ENCODE measurements at places on chromosomes 2 and 18.

DNA sequence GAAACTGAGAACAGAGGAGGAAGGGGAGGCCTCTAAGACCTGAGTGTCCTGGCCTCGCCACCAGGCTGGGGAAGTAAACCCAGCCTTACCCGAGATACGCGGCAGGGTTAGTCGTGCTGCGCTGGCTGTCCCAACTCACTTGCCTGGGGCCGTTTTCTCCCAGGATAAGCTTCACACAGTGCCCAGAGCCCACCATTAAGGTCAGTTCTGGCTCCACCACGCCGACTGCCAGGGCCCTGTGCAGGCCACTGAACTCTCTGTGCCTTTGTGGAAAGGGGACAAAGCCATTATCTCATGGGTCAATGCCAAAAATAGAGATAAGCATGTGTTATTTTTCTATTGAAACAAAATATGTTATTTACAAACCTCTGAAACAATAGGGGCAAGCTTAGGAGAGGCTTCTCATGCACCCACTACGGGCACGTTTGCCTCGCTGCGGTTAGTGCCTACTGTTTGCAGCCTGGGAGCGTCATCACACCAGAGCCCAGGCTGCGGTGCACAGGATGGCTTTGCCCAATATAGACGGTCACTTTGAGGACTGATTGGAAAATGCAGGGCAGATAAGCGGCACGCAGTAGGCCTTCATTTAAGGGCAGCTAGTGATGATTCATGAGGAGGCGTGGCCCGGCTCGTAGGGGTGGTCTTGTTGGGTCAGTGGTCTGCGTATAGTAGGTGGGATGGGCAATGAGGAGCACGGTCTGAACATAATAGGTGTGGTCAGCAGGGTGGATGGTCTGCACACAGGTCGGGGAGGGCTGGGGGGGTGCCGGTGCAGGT, 242.1 kb downstream of the GLI2 start:
- DNase-seq: no peak

DNA sequence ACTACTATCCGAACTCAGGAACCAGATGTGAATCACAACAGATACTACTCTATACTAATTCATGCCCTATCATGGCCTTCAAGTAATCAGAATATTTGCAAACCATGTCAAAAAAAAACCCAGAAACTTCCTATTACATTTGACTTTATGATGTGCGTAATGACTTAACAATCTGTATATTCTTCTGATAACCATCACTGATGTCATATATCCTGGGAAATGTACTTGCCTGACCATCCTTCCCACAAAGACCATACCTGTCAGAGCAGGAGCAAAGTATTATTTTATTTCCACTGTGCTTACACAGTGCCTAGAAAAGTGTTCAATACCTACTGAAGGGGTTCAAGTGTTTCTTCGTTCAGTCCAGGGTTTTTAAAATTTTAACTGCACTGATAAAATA, 27.5 kb downstream of the PPP4R1 start:
- DNase-seq: no peak

DNA sequence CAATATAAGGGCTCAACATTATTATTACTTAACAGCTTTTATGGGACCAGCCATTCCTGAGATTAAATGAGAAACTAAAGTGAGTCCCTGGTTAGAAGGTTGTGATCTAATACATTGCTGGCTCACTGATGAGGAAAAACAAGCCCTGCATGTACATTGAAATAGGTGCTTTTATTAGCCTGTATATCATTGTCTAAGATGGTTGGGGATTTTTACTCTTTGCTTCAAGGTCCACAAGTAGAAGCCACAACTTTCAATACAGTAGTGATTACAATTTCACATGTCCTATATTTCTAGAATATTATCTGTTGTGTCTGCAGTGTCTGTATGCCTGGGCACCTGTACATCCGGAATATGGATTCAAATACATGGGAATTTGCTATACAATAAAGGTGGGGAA, 104.1 kb upstream of the FZD5 start:
- no peak for DNase-seq

GRCh38 chr2:112253261-112253815, 1.5 kb downstream of the ZC3H8 start:
- DNase-seq: no peak

DNA sequence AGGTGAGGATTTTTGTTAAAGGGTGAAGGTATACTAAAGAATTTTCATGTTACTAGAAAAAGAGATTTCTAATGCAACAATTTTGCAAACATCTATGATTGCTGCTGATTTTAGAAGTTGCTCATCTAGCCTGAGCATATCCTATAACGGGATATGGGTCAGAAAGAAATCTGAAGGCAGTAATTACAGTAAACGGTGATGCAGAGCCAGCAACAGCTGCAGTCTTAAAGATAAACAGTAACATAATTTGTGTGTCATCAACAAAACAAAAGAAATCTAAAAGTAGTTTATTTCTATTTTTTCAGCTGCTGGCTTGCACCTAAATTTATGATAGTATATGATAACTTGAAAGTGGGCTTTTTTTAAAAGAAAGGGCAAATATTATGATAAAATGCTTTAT, 215.7 kb downstream of the SLC4A10 start:
- no peak for DNase-seq

GRCh38 chr2:194545978-194546377, 1111.0 kb upstream of the SLC39A10 start:
- peak; percentile 71 for DNase-seq

GRCh38 chr2:12870692-12871091, 154.0 kb downstream of the TRIB2 start:
- DNase-seq: no peak

GRCh38 chr2:211157211-211157610, 600.8 kb downstream of the CPS1 start:
- DNase-seq: no peak

- DNase-seq: no peak
These were observed 28.6 kb downstream of the CRACDL start for GRCh38 chr2:98907385-98907784.

DNA sequence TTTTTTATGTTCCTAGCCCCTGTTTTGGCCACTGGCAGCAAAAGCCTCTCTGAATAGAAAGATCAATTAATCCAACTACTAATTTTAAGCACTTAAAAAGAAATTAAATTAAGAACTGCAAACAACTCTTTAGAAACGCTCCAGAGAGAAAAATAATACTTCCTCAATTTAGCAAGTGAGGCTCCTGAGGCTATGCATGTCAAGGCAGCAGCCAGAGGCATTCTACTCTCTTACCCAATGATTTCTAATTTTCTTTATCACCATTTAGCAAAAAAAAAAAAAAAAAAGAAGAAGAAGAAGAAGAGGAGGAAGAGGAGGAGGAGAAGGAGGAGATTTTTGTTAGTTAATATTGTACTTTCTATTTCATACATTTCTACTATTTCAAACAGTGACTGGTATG, 68.5 kb downstream of the TMEM237 start:
- peak; percentile 62 for DNase-seq

- peak; percentile 76 for DNase-seq
These were observed 27.1 kb downstream of the RAB31 start for GRCh38 chr18:9735238-9735637.

GRCh38 chr2:202094426-202094986, 21.5 kb downstream of the KIAA2012 start:
- DNase-seq: no peak

GRCh38 chr18:54806526-54806925, 21.8 kb upstream of the RAB27B start:
- no peak for DNase-seq

GRCh38 chr2:6764968-6765723, 100.6 kb downstream of the CMPK2 start:
- no peak for DNase-seq

DNA sequence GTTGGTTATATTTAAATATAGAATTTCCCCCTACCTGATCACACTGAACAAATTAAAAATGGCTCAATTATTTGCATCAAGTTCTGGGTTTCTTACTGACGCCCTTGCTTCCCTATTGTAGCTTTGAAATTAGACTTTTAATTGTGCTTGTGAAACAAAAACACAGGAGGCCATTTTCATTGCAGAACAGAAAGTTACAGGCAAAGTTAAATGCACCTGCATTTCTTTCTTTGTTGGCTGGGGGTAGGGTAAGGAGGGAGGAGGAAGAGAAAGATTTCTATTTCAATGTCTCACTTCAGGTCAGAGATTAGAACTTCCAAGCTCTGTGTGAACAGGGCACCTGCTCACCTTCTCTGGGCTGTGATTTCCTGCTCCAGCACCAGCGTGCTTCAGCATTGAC, 199.6 kb downstream of the BCL11A start:
- DNase-seq: no peak

DNA sequence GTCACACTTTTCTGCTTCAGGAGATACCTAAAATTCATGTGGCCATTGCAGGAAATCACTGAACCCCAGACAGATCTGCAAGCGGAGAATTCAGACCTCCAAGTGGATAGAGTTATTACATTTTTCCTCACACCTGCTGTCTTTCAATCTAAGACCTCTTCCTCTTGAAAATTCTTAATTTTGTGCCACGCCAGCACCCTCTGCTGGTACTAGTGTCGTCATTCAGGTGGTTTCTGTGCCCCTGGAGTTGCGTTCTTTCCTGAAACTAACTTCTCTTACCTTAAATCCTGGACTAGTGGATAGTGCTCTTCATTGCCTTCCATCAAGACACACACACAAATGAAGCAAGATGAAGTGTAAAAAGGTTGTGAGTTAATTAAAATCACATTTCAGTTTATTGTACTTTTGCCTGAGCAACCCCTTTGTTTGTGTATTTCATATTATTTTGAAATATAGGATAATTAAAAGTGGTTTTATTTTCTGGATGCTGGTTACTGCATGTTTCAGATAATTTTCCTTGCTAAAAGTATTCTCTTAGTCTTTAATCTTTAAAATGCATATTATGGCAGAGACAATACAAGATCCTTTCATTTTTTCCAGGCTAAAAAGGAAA, 1.6 kb upstream of the DNER start:
- peak; percentile 28 for DNase-seq

GRCh38 chr18:14174706-14175085, 42.5 kb upstream of the ZNF519 start:
- DNase-seq: no peak

GRCh38 chr2:44582363-44583008, 220.7 kb downstream of the CAMKMT start:
- DNase-seq: no peak

- no peak for DNase-seq
These were observed 114.1 kb upstream of the PKDCC start for GRCh38 chr2:41933585-41934320.

DNA sequence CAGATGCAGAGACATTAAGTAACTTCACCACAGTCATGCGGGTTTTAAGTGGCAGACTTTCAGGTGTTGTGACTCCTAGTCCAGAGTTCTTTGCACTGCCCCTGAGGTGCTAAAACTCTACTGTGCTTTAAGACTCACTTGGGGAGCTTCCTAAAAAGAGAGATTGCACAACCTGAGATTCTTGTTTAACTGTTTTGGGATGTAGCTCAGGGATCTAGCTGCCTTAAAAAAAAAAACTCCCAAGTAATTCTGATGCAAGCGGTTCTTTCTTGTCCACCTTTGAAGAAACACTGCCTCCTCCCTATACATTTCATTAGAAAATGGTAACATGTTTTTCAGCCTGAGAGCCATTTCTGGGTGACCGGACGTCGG, 13.0 kb downstream of the IL37 start:
- no peak for DNase-seq

GRCh38 chr18:77619525-77619924, 369.9 kb downstream of the GALR1 start:
- DNase-seq: no peak

DNA sequence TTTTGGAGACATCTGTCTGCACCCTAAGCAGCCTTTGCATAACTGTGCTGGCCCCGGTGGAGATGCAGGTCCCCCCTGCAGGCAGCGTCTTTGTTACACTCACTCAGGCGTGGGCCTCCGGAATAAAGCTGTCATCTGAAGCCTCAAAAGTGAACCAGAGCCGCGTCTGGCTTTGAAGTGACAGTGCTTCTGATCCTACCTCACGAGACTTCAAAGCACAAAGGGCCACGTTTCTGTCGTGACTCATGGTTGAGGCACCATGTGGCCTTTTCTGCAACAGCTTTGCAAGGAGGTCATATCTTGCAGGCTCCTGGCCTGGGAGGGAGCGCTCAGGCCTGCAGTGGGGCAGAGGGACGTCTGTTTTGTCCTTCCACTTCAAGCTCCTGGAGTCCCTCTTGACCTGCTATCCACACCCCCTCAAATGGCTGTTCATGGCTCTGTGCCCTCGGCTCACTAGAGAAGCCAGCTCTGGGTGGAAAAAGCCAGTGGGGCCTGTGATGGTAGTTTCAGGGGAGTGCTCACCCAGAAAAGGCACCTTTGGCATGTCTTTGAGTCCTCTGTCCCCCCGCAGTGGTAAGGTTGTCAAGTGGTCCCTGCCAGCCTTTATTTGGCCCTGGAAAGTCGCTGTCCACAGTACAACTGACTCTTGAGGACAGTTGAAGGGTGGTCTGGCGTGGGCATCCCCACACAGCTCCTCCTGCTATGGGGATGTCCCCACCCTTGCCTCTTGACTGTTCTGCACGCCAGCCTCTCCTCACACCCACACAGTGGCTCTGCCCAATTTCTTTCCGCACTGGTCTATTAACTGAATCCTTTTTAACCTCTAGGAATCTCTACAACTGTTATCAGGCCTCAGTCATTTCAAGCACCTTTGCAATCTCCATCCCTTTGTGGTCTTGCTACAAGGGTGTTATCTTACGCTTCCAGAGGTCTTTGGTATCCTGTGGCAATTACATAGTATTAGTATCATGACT, 19.3 kb downstream of the GPR55 start:
- no peak for DNase-seq

DNA sequence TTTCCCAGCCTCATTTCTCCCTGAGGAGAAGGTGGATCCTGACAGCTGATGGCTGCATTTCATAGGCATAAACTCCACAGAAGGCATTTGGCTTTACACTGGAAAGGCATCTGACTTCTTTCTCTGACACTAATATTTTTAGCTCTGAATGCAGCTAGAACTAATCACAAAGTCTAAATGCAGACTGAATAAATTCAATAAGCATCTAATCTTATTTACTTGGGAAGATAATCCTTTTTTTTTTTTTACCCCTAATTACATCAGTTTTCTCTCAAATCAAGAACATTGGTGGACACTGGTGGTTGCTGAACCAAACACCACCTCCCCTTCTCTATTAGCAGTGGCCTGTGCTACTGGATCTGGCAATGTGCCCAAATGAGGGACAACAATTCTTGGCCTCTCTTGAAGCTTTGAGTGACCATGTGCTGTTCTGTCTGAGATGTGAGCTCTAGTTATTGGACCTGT, 50.9 kb upstream of the CD226 start:
- no peak for DNase-seq

DNA sequence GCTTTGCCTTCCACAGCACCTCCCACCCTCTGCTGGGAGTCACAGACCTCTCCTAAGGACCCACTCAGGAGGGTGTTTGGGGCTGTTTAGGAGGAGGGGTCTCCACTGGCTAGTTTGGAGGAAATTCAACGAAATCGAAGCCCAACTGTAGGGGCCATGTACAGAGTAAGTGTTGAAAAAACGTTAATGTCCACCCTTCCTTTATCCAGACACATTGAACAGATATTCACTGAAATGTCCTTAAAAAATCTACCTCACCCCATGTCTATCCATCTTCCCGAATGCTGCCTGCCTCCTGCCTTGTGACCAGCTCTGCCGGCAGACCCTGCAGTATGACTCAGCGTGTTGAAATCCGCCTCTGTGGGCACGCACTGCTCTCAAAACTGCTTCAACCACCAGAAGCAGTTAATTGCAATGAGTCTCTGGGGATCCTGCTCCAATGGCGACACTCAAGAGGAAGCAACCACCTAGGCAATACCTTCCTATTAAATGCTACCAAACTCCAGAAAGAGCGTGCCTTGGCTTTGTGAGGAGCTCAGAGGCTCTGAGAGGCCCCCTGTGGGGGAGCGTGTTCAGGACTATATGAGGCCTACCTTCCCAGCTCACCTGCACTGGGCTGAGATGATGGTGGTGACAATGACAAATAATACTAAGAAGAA, 61.4 kb upstream of the RTN4 start:
- peak; percentile 85 for DNase-seq

Measured in Kasumi-1 (cell line).